ENCODE measurements at places on chromosomes 1 and 21. TPM values are rescaled to one million over a fixed set of nuclear protein-coding genes. Genes with fewer than 3 reads are reported as not detected.

The PM20D1 gene
- 0.34 TPM for total RNA-seq

The PARS2 gene
- total RNA-seq = 5.6 TPM

The FABP3 gene
- total RNA-seq = not detected

The KCNK2 gene
- not detected for total RNA-seq

The FNBP1L gene
- total RNA-seq = 0.10 TPM

The DEPDC1 gene
- total RNA-seq = 13.7 TPM

The PLCH2 gene
- total RNA-seq = 14.0 TPM

The ATAD3C gene
- 0.56 TPM for total RNA-seq

The DNAJB4 gene
- total RNA-seq = 8.0 TPM

The OR2T2 gene
- total RNA-seq = not detected

The GPR157 gene
- total RNA-seq = 2.4 TPM

The RPTN gene
- not detected for total RNA-seq

The TAS1R1 gene
- total RNA-seq = not detected

The NUDT17 gene
- 3.6 TPM for total RNA-seq

The ELF3 gene
- total RNA-seq = 0.61 TPM

The OPRD1 gene
- not detected for total RNA-seq

The CD2 gene
- total RNA-seq = 495 TPM

The OR2AK2 gene
- total RNA-seq = 0.20 TPM

The SLAMF9 gene
- not detected for total RNA-seq

The CASQ1 gene
- total RNA-seq = not detected

The MAGOH gene
- total RNA-seq = 71.7 TPM

The SPRR3 gene
- total RNA-seq = not detected

The INAVA gene
- not detected for total RNA-seq

The RGSL1 gene
- not detected for total RNA-seq

The PADI1 gene
- total RNA-seq = not detected

The APCS gene
- total RNA-seq = not detected

The PDZK1 gene
- total RNA-seq = 0.49 TPM

The ELAPOR1 gene
- total RNA-seq = 5.7 TPM

The ATP8B2 gene
- 105 TPM for total RNA-seq

The ARHGAP30 gene
- total RNA-seq = 314 TPM

The FCRLB gene
- total RNA-seq = 0.20 TPM

The ITGB2 gene
- total RNA-seq = 801 TPM

The CFAP141 gene
- total RNA-seq = not detected

The XCL1 gene
- 2.6 TPM for total RNA-seq

The MLLT11 gene
- 3.7 TPM for total RNA-seq

The GPA33 gene
- 3.4 TPM for total RNA-seq

The KRTAP10-2 gene
- not detected for total RNA-seq

The CRYAA gene
- total RNA-seq = not detected

The MPZ gene
- total RNA-seq = 7.0 TPM

The IFNAR2 gene
- 47.1 TPM for total RNA-seq

All from T-helper 1 cell treated with Interleukin-12 subunit alpha and Interleukin-12 subunit beta and Interleukin-4 antibody, amounts not matched to agents 30 ng/mL and 1 ng/mL, for 36 hours (primary cell).